ENCODE measurements at places on chromosomes 5 and 9. TPM values are rescaled to one million over a fixed set of nuclear protein-coding genes. Genes with fewer than 3 reads are reported as not detected.

- DNase-seq = no peak
Observed at GRCh38 chr5:127766676-127767335, 63.6 kb downstream of the CCDC192 start.

DNA sequence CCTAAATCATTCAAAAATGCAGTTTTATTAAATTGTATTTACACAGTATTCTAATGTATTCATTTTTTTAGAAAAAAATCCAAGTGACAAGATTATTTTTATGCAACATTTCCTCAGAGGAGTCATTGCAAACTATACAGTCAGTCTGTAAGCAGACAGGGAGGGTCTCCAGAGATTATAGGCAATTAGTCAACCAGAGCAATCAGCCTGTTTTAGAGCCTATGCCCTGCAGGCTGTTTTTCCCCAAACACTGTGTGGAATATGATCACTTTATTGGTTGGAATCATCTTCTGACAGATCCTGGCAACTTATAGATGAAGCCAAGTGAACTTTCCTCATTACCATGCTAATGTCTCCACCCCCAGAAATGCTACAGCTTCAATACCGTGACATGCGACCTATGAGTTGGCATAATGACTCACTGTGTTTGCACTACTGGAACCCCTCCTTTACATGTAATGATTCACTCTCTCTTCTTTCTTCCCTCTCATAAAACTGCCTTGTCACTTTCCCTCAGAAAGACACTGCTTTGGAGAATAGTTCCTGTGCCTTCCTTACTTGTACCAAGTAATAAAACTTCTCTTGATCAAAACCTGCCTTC, 577.7 kb upstream of the FTMT start:
- no peak for DNase-seq

DNA sequence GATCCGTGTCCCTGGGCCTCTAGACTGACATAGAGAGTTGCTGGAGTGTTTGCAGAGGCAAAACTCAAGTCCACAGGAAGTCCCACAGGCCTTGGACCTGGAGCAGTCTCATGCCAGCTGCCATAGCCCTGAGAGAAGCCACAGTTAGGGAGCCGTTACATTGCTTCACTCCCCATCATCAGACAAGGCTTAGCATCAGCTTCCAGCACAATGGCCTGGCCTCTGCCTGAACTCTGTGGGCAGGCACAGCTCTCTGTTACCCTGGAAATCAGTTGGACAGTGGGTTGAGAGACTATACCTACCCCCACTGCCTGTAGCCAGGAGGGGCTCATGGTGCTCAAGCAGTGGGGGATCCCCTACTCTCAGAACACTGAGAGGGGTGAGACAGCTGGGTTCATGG, 16.2 kb upstream of the C9orf72 start:
- no peak for DNase-seq

DNA sequence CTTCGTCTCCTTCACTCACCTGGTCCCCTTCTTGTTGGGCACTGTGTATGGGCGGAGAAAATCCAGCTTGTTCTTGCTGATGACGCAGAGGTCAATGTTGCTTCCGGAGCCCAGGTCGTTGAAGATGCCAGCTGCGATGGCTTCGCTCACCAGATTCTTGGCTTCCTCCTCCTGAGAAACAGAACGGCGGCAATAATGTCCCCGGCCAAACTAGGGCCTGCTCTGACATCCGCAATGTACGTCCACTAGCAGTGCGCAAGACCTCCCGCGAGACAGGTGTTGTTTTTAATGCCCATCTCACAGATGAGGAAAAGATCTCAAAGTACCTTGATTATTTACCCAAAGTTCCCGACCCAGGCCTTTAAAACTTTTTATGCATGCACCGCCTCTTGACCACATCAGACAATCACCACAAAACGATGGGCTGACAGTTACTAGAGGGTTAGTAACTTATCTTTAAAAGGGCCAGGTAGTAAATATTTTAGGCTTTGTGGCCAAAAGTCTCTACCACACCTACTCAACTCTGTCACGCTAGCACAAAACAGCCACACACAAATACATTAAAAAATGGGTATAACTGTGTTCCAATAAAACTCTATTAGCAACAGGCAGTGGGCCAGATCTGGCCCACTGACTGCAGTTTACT, 58.4 kb downstream of the PSMB7 start:
- no peak for DNase-seq

DNA sequence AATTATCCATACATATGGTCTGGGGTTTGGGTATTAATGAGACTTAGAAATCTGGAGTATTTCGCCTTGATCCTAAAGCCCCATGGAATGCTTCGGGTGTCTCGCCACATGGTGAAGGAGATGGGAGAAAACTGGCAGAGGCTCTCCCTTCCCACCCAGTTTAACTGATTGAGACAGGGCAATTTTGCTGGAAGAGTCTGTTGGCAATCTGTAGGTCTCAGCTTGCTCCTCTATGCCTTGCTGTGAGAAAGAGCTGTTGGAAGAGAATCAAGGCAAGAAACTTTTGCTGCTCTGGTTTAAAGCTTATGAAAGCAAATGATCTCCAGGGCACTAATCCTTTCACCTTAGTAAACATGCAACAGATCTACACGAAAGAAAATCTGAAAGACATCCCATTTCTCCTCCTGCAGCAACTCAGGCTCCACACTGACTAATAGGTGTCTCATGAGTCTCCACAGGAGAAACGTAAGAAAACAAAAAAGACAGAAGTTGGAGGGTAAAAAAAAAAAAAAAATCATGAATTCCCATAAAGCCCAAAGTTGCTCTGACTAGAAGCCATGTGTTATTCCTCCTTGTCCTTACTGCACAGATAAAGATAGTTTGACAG, 369.9 kb downstream of the EFNA5 start:
- DNase-seq = no peak

GRCh38 chr5:138438724-138439476, at the start of gene REEP2:
Gene REEP2, plus strand, starts transcription at chr5:138439057. Its CDS starts 152 bp downstream, at chr5:138439209.
- peak; percentile 38 for DNase-seq

- DNase-seq = no peak
Observed at GRCh38 chr9:108322326-108323098, 533.3 kb downstream of the ACTL7B start.

- no peak for DNase-seq
Observed at GRCh38 chr5:6412811-6413210, 34.5 kb upstream of the MED10 start.

- no peak for DNase-seq
Observed at GRCh38 chr5:168653626-168654025, 74.5 kb upstream of the PANK3 start.

DNA sequence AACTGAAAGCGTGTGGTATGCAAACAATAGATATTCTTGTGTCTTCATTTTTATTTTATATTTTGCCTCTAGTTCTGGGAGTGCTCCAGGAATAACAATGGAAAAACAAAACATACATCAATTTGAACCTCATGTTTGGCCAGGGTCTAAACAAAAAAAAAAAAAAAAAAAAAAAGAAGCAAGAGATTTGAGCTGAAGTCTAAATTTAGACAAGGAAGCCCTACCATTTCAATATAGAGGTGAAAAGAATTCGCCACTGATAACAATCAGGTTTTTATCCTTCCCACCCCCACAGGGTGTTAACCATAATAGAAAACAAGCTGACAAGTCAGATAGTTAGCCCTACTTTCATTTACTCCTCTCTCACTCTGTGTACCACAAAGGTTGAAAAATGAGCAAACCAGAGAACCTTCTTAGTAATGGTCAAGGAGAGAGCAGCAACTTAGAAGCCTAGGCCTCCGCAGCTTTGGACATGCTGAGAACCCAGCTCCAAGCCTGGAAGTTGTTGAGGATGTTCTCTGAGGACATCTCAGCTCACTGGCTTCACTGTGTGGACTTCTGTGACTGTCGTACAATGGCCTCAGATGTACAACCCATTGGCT, 118.2 kb upstream of the HMHB1 start:
- DNase-seq = peak; percentile 89

- DNase-seq = no peak
Observed at GRCh38 chr9:92647671-92648473, 22.1 kb downstream of the IPPK start.

The TXNDC8 gene
- not detected for polyA plus RNA-seq

The FUT7 gene
- not detected for polyA plus RNA-seq

The NRARP gene
- polyA plus RNA-seq = 4.0 TPM

The DND1 gene
- not detected for polyA plus RNA-seq

The GZMA gene
- 0.44 TPM for polyA plus RNA-seq

The PPP6C gene
- 38.1 TPM for polyA plus RNA-seq

The PCDH1 gene
- 17.1 TPM for polyA plus RNA-seq

The PTTG1 gene
- 52.6 TPM for polyA plus RNA-seq
